ENCODE measurements at places on chromosomes 3 and 15.

DNA sequence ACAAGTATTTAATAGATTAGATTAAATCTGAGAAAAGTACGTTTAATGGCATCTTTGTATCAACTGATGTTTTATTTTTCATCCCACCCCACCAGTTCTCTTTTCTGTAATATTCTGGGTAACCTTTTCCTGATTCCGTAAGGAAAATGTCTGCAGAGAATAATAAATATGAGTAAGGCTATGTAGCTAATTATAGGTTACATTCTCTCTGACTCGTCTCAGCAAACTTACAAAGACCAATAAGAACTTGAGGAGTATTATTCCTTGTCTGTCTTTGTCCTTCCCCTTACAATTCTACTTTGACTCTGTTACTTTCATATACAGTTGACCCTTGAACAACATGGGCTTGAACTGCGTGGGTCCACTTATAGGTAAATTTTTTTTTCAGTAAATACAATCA, 12.1 kb downstream of the SNAP23 start:
- no peak for DNase-seq

GRCh38 chr3:42224658-42225421, 41.1 kb downstream of the CCK start:
- no peak for DNase-seq

DNA sequence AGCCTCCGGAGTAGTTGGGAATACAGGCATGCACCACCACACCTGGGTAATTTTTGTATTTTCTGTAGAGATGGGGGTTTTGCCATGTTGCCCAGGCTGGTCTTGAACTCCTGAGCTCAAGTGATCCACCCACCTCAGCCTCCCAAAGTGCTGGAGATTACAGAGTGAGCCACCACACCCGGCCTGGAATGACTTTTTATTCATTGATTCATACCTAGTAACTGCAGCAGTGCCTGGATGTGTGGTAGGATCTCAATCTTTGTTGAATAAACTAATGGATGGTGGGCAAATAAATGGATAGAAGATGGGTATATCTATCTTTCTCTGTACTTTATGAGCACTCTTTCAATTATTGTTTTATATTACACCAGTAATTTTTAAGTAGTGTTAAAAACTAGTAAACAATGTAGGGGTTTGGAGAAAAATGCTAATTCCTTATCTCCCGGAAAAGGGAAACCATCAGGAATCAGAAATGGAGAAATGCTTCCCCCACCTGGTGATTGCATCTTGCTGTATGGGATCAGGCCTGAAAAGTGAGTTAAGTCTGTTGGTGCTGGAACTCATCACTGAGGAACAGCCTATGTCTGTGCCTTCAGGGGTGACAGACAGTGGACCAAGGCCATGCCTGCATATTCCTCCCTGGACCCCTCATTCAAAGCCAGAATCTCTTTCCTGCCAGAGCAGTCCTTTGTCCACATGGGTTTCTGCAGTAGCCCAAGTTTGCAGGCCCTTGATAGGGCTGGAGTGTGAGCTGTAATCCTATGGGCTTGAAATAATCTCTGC, 161.0 kb upstream of the CTDSPL start:
- DNase-seq: no peak

GRCh38 chr3:157418104-157418503, 18.5 kb upstream of the PTX3 start:
- no peak for DNase-seq
